ENCODE measurements at places on chromosomes 11 and 22.

GRCh38 chr11:32429477-32429876, 5.9 kb downstream of the WT1 start:
- DNase-seq: no peak

DNA sequence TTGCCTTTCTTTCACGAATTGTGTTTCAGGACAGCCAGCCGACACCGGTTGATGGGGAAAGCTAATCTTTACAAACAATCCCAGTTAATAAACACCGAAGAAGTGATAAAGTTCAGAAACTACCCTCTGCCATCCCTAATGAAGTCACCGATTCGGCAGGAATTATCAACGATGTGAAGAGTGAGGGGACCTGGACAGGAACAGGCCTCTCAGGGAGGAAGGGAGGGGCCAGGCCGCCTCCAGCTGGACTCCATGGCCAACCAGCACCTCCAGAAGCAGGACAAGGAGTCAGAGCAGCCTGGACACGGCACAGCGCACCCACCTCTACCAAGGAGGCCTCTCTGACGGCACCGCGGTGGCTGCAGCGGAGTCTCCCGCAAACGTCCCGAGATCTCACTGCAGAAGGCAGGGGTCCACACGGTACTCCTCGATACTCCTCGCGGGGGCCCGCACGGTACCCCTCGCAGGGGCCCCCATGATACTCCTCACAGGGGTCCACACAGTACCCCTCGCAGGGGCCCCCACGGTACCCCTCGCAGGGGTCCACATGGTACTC, 3.9 kb downstream of the TOLLIP start:
- no peak for DNase-seq

- DNase-seq: no peak
Observed at GRCh38 chr22:48316257-48317250, 1511.1 kb downstream of the BRD1 start.

DNA sequence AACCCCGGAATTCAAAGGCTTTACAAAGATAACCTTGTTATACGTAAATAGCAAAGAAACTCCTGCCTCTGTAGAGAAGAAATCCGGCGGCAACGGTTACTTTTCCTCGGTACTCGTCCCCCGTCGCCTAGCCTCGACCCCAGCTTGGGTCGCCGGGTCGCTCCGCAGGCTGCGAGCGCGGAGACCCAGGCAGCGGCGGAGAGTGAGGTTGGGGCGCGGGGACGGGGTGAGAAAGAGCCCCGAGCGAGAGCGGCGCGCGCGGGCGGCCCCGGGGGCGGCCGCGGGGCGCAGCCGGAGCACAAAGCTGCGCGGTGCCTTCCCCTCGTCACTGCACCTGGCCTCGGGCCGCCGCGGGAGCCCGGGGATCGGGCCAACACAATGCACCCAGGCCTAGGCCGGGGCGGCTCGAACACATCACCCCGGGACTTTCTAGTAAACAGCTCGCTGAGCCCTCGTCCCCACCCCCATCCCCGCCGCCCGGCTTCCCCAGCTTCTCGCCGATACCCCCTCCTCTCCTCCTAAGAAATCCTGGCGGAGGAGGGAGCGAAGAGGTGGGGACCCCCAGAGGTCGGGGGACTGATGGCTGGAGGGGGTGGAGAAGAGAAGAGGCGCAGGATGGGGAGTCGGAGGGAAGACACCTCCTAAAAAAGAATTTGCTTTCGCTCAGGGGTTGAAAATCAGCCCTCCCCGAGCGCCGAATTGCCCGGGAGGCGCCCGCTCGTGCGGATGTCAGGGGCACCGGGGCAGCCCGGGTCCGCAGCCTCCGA, 845 bp downstream of the MPPED2 start:
- peak; percentile 1 for DNase-seq

DNA sequence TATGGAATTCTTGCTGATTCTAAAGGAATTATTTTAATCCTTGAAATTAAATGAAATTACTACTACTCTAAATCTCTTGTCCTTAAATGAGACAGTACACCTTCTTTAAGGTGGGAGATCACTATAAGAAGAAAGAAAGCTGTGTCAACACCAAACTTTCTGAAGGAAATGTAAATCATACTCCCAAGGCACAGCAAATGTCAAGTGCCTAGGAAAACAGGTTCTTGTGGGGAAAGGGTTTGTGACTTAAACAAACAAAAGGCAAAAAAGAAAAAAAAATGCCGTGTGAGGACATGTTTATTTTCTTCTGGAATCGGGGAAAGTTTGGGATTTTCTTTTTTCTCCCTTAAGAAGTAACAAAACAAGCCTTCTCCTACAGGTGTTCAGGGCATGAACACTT, 745.1 kb downstream of the DLG2 start:
- no peak for DNase-seq

- peak; percentile 97 for DNase-seq
Observed at GRCh38 chr22:24247564-24248344, 2.9 kb upstream of the GGT5 start.

DNA sequence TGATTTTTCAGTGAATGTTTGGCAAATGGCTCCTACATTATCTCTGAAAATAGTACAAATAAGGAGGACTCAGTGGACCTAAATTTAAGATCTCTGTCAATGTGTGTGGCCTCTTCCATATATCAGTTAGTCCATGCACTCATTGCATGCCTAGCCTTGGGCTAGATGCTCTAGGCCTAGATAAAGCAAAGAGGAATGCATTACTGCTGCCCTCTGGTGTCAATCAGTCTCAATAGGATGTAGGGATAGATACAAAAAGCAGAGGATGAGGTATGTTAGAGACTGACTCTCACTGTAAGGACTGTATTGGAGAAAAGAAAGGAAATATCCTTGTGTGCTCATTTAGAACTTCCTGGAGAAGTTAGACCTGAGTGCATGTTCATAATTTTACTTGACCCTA, 42.0 kb downstream of the MS4A2 start:
- no peak for DNase-seq
